Activated CD4-positive, alpha-beta T cell treated with anti-CD3 and anti-CD28 coated beads for 36 hours (primary cell): ENCODE measurements at places on chromosomes 6 and 20.

- H3K27me3 ChIP-seq: peaks cover 6% of the 10 kb centered on the region
- no peaks in the 10 kb centered on the region for H3K36me3 ChIP-seq
- peak; percentile 30 for DNase-seq
- no peak overlapping the region for H3K27ac ChIP-seq
- no peak overlapping the region for H3K4me3 ChIP-seq
- H3K4me1 ChIP-seq: peaks cover 30% of the 10 kb centered on the region
Observed at GRCh38 chr6:155075930-155076695, 81.0 kb downstream of the TIAM2 start.

DNA sequence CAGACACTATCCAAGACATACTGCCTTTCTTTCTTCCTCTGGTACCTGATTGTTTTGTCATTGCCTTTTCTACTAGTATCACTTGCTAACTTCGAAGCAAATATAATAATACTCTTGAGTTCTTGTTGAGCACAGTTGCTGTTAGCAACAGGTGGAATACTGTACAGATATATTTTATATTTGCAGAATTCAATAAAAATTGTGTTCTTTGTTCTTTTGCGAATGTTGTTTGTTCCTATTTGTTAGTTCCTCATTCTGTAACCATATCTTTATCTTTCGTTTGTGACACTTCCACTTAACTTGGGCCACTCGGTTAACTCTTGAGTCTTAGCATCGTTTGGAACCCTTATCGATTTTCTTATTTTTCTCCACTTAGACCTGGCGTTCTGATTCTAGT, 868 bp downstream of the CYB5R4 start:
- H3K4me3 ChIP-seq: peak overlapping the region; percentile 97
- peak overlapping the region; percentile 92 for H3K27ac ChIP-seq
- DNase-seq: no peak
- H3K27me3 ChIP-seq: peaks cover 4% of the 10 kb centered on the region
- H3K36me3 ChIP-seq: peaks cover 12% of the 10 kb centered on the region
- peaks cover 27% of the 10 kb centered on the region for H3K4me1 ChIP-seq

DNA sequence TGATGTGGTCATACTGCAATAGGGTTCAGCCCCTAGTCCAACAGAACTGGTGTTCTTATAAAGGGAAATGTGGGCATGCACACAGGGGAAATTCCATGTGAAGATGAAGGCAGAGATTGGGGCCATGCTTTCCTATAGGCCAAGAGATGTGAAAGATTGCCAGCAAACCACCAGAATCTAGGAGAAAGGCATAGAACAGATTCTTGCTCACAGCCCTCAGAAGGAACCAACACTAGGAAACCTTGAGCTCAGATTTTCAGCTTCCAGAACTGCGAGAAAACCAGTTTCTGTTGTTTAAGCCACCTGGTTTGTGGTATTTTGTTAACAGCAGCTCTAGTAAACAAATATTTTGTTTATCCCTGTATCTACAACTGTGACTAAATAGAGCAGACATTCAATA, 197.6 kb upstream of the CITED2 start:
- H3K27ac ChIP-seq: no peak overlapping the region
- H3K4me3 ChIP-seq: no peak overlapping the region
- H3K36me3 ChIP-seq: no peaks in the 10 kb centered on the region
- H3K4me1 ChIP-seq: peaks cover 8% of the 10 kb centered on the region

DNA sequence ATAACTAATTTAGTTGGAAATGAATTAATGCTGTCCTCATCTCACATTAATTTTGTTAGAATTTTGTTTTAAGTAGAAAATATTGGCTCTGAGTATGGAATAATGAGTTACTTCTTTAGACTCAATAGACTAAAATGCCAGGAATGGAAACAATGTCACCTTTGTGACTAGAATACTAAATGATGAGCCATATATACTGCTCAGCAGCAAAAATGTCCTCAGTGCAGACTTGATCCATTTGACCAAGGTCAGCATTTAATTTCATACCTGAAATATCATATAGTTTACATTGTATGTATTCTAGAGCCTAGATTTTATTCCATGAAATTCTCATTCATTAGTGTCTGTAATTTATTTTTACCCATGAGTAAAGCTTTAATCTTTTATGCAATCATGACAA, 217.7 kb downstream of the ADGRB3 start:
- H3K4me1 ChIP-seq: no peaks in the 10 kb centered on the region
- H3K27ac ChIP-seq: no peak overlapping the region
- no peak for DNase-seq
- H3K4me3 ChIP-seq: no peak overlapping the region
- no peaks in the 10 kb centered on the region for H3K36me3 ChIP-seq

- no peak for DNase-seq
- peaks cover 15% of the 10 kb centered on the region for H3K27me3 ChIP-seq
- no peaks in the 10 kb centered on the region for H3K36me3 ChIP-seq
- no peak overlapping the region for H3K4me3 ChIP-seq
- peaks cover 12% of the 10 kb centered on the region for H3K4me1 ChIP-seq
- no peak overlapping the region for H3K27ac ChIP-seq
Observed at GRCh38 chr20:31875671-31876070, 5.2 kb downstream of the TTLL9 start.

DNA sequence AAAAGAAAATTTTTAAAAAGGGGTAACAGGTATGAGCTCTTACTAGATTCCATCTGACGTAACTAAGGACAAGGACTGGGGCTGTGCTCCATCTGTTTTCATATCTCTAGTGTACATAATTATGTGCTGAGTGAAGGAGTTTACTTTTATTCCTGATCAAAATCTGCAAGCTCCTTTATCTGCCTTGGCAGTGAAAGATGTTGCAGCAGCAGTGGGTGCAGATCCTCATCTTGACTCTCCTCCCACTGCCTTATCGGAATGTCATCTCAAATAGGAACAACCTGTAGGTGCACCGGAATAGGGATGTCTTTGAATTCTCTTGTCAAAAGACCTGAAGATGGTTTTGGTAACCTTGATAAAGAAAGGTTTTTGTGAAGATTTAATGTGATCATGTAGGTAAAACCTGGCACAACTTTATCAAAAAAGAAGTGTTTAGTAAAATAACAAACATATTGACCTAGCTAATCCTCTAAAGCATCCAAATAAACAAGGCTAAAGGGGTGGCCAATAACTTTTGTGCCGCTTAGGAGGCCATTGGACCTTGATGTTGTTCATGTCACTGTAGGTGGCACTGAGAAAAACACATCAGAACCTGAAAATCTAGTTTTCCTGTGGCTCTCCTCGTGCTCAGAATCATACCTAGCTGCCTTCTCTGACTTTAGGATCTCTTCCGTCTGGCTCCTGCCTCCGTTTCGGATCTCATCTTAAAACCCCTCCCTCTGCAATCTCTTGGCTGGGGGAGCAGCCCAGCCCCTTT, 19.0 kb upstream of the SLC16A10 start:
- no peaks in the 10 kb centered on the region for H3K36me3 ChIP-seq
- H3K4me3 ChIP-seq: no peak overlapping the region
- no peak overlapping the region for H3K27ac ChIP-seq
- no peaks in the 10 kb centered on the region for H3K4me1 ChIP-seq
